ENCODE measurements at places on chromosomes 2 and 18.
A peak's percentile ranks its signal among the peaks of the same experiment; 100 is the strongest.

GRCh38 chr2:39996653-39997080 is 217.6 kb upstream of the THUMPD2 start:
- H3K36me3 ChIP-seq = no peaks in the 10 kb centered on the region
- H3K4me3 ChIP-seq = no peak overlapping the region
- no peak for DNase-seq
- H3K4me1 ChIP-seq = no peaks in the 10 kb centered on the region

GRCh38 chr2:135742325-135742757 is 686 bp downstream of the UBXN4 start:
- no peaks in the 10 kb centered on the region for H3K27me3 ChIP-seq
- DNase-seq = no peak
- peak overlapping the region; percentile 98 for H3K27ac ChIP-seq
- no peaks in the 10 kb centered on the region for H3K36me3 ChIP-seq
- peak overlapping the region; percentile 94 for H3K4me3 ChIP-seq
- peaks cover 43% of the 10 kb centered on the region for H3K4me1 ChIP-seq

GRCh38 chr2:187574969-187575750 is 20.9 kb upstream of the TFPI start:
- H3K4me1 ChIP-seq = no peaks in the 10 kb centered on the region
- no peak for DNase-seq
- H3K27me3 ChIP-seq = no peaks in the 10 kb centered on the region
- no peaks in the 10 kb centered on the region for H3K36me3 ChIP-seq
- no peak overlapping the region for H3K4me3 ChIP-seq

- peaks cover 6% of the 10 kb centered on the region for H3K27me3 ChIP-seq
- H3K4me3 ChIP-seq = no peak overlapping the region
- no peaks in the 10 kb centered on the region for H3K36me3 ChIP-seq
- no peaks in the 10 kb centered on the region for H3K4me1 ChIP-seq
These were observed 114.8 kb upstream of the ANKRD30BL start for GRCh38 chr2:132276571-132276981.

- H3K27me3 ChIP-seq = peaks cover 23% of the 10 kb centered on the region
- H3K4me3 ChIP-seq = no peak overlapping the region
- DNase-seq = no peak
- H3K36me3 ChIP-seq = no peaks in the 10 kb centered on the region
These were observed 93.2 kb upstream of the CCDC150 start for GRCh38 chr2:196546151-196546919.

GRCh38 chr2:32172870-32173269 is 7.2 kb downstream of the SLC30A6 start:
- peaks cover 29% of the 10 kb centered on the region for H3K4me1 ChIP-seq
- no peak for DNase-seq

DNA sequence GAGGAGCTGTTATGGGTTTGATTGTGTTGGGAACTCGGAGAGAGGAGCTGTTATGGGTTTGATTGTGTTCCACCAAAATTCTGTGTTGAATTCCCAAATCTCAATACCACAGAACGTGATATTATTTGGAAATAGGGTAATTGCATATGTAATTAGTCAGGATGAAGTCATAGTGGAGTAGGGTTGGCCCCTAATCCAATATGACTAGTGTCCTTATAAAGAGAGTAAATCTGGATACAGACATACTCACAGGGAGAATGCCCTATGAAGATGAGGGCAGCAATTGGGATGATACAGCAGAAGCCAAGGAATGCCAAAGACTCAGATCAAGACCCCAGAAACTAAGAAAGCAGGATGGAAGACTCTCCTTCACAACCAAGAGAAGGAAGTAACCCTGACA is 1023.2 kb upstream of the ZEB2 start:
- no peak overlapping the region for H3K27ac ChIP-seq
- H3K27me3 ChIP-seq = no peaks in the 10 kb centered on the region
- DNase-seq = no peak
- H3K4me1 ChIP-seq = no peaks in the 10 kb centered on the region

GRCh38 chr2:134203175-134203574 is 50.7 kb upstream of the MGAT5 start:
- no peak overlapping the region for H3K4me3 ChIP-seq
- no peaks in the 10 kb centered on the region for H3K36me3 ChIP-seq
- no peak overlapping the region for H3K27ac ChIP-seq
- peaks cover 36% of the 10 kb centered on the region for H3K4me1 ChIP-seq

DNA sequence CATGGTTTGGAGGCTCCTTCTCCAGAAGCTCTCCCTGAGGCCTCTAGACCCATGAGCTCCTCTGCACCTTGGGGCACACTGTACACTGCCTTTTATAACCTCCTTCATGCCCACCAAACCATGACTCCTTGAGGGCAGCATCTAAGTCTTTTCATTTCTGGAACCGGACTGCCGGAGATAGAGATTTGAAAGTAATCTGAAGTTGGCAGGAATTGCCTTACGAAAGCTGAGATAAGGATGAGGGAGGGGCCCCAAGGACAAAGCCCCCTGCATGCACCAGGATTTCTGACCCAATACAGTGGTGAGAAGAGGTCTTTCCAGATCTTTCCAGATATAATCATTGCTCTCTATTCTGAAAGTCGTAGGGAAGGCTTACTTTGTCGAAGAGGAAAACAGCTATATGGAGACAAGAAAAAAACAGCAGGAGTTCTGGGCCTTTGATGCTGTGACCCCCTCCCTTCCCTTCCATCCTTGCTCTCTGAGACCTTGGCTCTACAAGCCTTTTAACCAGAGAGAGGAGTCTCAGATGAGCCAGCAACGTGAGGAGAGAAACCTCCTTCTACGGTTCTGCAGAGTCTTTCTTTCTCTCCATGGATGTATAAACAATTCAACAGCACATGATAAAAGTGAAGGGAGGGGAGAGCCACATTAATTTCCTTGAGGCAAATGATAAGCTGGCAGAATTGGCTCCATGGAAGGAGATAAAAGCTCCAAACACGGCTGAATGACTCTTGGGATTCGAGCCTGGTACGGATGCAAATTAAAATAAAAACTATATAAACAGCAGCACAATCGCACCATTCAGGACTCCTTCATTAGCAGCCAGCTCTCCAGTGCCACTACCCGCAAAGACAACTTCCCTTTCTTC is 88.0 kb upstream of the RTN4 start:
- no peak overlapping the region for H3K27ac ChIP-seq
- H3K36me3 ChIP-seq = peaks cover 5% of the 10 kb centered on the region
- no peaks in the 10 kb centered on the region for H3K27me3 ChIP-seq
- H3K4me3 ChIP-seq = no peak overlapping the region
- no peak for DNase-seq
- peaks cover 23% of the 10 kb centered on the region for H3K4me1 ChIP-seq

- H3K27ac ChIP-seq = peak overlapping the region; percentile 91
- peaks cover 13% of the 10 kb centered on the region for H3K4me1 ChIP-seq
- H3K36me3 ChIP-seq = no peaks in the 10 kb centered on the region
- H3K27me3 ChIP-seq = no peaks in the 10 kb centered on the region
- DNase-seq = peak; percentile 54
- peak overlapping the region; percentile 90 for H3K4me3 ChIP-seq
These were observed 13.2 kb downstream of the CNNM4 start for GRCh38 chr2:96773922-96774321.

DNA sequence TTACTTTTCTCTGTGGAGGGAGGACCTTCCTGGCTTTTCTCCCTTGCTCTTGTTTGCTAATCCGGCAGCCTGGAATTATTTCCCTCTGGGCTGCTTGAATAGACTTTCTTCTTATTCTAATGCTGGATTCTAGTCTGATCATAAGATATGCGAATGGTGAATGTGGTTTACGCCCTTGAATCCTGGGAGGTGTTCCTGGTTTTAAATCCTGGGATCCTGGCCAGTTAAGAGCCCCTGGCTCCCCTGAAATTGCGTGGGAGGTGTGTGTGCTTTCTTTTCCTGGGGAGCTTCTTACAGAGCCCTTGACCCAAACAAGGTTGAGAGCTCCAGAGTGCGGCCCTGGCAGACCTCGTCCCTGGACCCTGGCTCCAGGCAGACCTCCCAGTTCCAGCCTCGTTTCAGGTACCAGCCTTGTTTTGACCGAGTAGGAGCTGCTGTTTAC is 2.8 kb downstream of the SH3BP4 start:
- H3K36me3 ChIP-seq = no peaks in the 10 kb centered on the region
- H3K27ac ChIP-seq = no peak overlapping the region
- H3K4me3 ChIP-seq = no peak overlapping the region
- peaks cover 12% of the 10 kb centered on the region for H3K4me1 ChIP-seq

GRCh38 chr2:72153924-72154323 is 6.3 kb upstream of the CYP26B1 start:
- H3K27me3 ChIP-seq = peaks cover 52% of the 10 kb centered on the region
- DNase-seq = no peak
- no peak overlapping the region for H3K4me3 ChIP-seq
- no peaks in the 10 kb centered on the region for H3K36me3 ChIP-seq
- H3K4me1 ChIP-seq = peaks cover 14% of the 10 kb centered on the region

DNA sequence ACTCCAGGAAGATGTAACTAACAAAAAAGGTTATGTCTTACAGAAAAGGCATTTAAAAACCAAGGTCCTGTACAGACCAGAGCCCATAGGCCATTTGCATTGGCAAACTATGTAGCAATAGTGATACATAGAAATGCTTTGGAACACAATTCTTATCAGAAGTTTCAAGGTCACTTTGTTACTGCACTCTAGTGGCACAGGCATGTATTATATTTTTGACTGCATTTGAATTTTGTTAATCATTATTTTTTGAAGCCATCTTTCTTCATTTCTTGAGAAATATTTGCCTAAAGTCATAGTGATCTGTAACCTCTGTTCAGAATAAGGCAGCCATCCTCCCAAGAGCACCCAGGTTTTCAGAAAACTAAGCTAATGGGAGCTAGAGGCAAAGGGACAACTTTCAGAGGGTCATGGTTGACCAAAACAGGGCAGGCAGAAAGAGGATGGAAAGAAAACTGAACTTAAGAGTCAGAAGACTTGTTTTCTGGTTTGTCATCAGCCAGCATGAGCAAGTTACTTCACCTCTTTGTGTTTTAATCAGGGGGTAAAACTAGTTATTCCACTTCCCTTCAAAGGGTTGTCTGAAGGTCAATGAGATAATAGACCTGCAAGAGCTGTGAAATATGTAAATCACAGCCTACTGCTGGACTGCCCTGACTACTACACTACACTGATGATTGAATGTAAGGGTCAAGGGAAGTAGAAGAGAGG is 41.5 kb downstream of the SLC38A11 start:
- no peak overlapping the region for H3K27ac ChIP-seq
- no peaks in the 10 kb centered on the region for H3K36me3 ChIP-seq
- H3K27me3 ChIP-seq = no peaks in the 10 kb centered on the region
- no peaks in the 10 kb centered on the region for H3K4me1 ChIP-seq
- no peak for DNase-seq
- H3K4me3 ChIP-seq = no peak overlapping the region

- no peaks in the 10 kb centered on the region for H3K27me3 ChIP-seq
- no peak overlapping the region for H3K27ac ChIP-seq
- no peak for DNase-seq
- no peaks in the 10 kb centered on the region for H3K4me1 ChIP-seq
These were observed 162.6 kb downstream of the PAX3 start for GRCh38 chr2:222136106-222136630.

DNA sequence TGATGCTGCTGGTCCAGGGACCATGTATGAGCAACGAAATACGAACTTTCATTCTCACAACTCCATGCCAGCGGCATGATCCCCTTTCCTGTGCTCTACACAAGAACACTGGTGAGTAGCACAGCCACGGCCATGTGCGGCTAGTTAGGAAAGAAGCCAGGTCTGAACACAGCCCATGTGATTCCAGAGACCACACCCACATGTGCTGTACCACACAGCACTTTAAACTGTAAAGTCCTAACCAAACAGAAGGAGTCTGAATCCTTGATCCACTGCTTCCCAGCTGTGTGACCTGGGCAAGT is 33.0 kb upstream of the ACAA2 start:
- peaks cover 41% of the 10 kb centered on the region for H3K27me3 ChIP-seq
- no peak overlapping the region for H3K27ac ChIP-seq
- DNase-seq = no peak
- no peak overlapping the region for H3K4me3 ChIP-seq
- H3K4me1 ChIP-seq = peaks cover 2% of the 10 kb centered on the region

DNA sequence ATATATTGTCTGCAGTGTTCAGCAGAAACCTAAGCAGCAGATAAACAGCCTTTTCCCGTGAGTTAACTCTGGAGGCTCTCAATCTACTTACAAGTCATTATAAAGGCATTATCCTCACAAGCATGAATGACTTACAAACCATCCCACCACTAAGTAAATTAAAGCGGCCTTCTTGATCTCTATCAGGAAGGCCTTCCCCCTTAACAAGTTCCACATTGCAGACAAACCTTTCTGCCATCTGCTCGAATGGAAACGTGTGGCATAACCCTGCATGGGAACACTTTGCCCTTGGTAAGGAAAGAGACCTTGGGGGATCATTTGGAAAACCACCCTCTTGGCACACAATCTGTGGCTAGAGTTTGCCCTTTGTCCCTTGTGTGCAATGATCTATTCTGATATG is 199.5 kb downstream of the OSR1 start:
- H3K27ac ChIP-seq = no peak overlapping the region
- H3K36me3 ChIP-seq = peaks cover 7% of the 10 kb centered on the region
- no peak for DNase-seq
- H3K27me3 ChIP-seq = no peaks in the 10 kb centered on the region
- no peak overlapping the region for H3K4me3 ChIP-seq

- H3K4me1 ChIP-seq = no peaks in the 10 kb centered on the region
- H3K4me3 ChIP-seq = no peak overlapping the region
- H3K27ac ChIP-seq = no peak overlapping the region
- H3K36me3 ChIP-seq = no peaks in the 10 kb centered on the region
- H3K27me3 ChIP-seq = no peaks in the 10 kb centered on the region
- DNase-seq = no peak
These were observed 36.6 kb upstream of the COL3A1 start for GRCh38 chr2:188937228-188938220.

DNA sequence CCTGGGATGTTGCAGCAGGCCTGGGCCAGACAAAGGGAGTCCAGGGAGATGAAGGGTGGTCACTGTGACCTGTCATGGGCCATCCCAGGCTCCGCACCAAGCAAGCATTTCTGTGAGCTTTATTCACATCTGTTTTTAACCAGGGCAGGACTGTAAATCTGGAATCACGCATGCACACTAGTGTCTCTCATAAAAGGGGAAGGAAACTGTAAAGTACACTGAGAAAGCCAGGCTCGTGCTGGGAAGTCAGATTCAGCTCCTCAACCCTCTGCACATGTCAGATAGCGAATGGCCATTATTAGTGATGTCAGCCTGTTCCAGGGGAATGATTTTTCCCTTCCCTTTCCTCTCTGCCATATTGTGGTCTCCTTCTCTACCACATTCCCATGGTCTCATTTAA is 818.6 kb upstream of the RAB6C start:
- H3K4me3 ChIP-seq = no peak overlapping the region
- no peak overlapping the region for H3K27ac ChIP-seq
- H3K4me1 ChIP-seq = no peaks in the 10 kb centered on the region
- no peaks in the 10 kb centered on the region for H3K36me3 ChIP-seq
- peaks cover 2% of the 10 kb centered on the region for H3K27me3 ChIP-seq

GRCh38 chr2:58512878-58513277 is 271.8 kb upstream of the FANCL start:
- DNase-seq = no peak
- no peak overlapping the region for H3K27ac ChIP-seq
- no peaks in the 10 kb centered on the region for H3K36me3 ChIP-seq
- no peak overlapping the region for H3K4me3 ChIP-seq
- no peaks in the 10 kb centered on the region for H3K4me1 ChIP-seq

DNA sequence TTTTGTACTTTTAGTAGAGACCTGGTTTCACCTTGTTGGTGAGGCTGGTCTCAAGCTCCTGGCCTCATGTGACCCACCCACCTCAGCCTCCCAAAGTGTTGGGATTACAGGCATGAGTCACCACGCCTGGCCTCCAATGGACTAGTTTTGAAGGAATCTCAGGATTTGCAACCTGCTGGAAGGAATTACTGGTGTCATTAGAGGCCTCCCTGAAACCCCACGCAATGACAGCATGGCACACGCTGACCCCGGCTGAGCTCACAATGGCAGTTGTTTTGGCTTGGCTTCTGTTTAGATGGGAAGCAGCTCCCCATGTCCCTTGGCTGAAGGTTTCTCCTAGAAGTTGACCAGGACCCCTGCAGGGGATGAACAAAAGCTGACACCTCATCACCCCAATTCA is 23.1 kb upstream of the COPS8 start:
- peaks cover 4% of the 10 kb centered on the region for H3K4me1 ChIP-seq
- no peak overlapping the region for H3K27ac ChIP-seq
- H3K36me3 ChIP-seq = no peaks in the 10 kb centered on the region

Measured in naive thymus-derived CD8-positive, alpha-beta T cell (primary cell).